GM23248 (cell line): ENCODE measurements at places on chromosomes 5 and 9. TPM values are rescaled to one million over a fixed set of nuclear protein-coding genes. Genes with fewer than 3 reads are reported as not detected.

DNA sequence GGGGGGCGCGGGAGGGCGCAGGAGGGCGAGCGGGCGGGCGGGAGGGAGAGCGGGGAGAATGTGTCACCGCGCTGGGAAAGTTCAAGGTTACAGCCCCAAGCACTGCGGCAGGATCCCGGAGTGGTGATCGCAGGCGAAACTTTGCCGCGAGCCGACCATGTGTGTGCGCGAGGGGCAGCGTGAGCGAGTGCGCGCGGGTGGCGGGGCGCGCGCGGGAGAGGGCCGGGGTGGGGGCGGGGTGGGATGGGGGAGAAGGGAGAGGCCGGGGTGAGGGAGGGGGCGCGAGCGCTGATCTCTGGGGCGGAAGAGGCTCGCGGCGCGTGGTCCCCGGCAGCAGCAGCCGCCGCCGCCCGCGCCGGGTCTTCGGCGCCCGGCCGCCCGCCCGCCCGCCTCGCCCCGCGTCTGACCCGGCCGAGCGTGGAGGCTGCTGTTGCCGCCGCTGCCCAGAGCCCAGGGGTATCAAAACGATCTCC lies at the start of gene NFIB:
NFIB (minus strand) TSS at position 191 of the 473 bp plus-strand sequence. CDS start 630 bp downstream, outside the sequence.
- peak; percentile 77 for DNase-seq

DNA sequence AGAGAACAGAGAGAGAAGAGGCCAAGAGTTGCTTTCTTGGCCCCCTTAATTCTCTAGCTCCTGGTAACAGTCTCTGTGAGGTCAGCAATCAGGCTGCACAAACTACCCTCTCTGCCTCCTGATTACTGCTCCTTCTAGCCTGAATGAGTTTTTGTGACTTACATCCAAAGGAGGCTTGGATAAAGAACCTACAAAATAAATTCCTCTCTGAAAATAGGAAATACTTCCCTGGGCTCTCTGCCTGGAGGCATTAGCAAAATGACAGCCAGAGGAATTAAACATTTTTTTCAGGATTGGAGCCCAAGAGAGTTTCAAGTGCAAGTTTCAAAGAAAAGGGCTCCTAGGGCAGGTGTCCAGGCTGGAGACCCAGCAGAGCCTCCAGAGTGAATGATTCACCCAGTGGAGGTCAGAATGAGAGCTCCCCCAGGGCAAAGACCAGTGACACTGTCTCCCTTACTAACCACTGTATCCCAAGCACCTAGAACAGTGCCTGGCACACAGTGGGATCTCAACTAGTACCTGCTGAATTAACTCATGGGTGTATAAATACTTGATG lies 162.5 kb downstream of the SPOCK1 start:
- DNase-seq: no peak

- no peak for DNase-seq
Measured at GRCh38 chr5:131947445-131947844, 2.0 kb upstream of the MEIKIN start.

- DNase-seq: no peak
Measured at GRCh38 chr5:147687118-147687517, 95.4 kb downstream of the JAKMIP2 start.

DNA sequence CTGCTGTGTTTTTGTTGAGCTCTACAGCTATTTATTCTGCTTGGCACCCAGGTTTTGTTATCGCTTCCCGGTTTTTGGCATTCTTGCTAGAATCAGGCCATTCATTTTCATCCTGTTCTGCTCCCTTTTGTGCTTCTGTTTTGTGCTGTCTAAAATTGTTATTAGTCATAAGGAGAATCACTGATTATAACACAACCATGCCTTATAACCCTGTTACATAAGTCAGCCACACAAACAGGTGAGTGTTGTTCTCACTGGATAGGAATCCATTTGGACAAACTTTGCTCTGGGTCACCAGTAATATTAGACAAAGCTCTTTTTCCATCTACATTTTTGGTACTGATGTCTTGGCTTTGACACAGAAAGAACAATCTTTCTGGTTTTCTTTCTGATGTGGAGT lies 622.8 kb downstream of the PSAT1 start:
- DNase-seq: no peak

DNA sequence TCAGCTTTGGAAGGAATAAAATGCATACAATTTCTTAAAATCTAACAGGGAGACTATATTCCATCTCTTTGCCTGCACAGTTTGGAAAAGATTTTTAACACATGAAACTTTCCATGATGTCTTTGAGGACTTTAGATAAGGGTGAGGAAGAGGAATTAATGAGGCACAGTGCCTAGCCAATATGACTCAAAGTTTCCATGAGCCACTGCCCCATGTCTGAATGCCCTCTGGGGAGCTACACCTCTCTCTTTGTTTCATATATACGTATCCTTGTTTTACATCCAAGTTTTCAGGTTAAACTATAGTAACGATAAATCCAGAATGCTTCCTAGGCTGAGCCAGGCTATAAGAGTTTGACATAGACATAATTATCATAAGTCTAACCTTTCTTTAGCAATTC lies 349.3 kb upstream of the TLE4 start:
- peak; percentile 45 for DNase-seq

GRCh38 chr9:134455934-134456755 lies 129.9 kb downstream of the RXRA start:
- DNase-seq: peak; percentile 99

GRCh38 chr5:154408811-154409210 lies 37.0 kb upstream of the SAP30L start:
- DNase-seq: no peak

GRCh38 chr9:71515626-71516025 lies 252.7 kb downstream of the CEMIP2 start:
- DNase-seq: no peak

DNA sequence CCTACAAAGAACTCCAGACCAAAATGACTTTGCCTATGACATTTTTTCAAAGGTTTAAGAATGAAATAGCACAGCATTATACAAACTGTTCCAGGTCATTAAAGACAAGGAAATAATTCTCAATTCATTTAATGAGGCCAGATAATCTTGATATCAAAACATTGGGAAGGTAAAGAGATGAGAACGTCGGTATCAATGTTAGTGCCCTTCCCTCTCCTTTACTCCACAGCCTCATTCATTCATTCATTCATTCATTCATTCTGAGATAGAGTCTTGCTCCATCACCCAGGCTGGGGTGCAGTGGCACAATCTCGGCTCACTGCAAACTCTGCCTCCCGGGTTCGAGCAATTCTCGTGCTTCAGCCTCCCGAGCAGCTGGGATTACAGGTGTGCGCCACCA lies 64.0 kb downstream of the NACC2 start:
- no peak for DNase-seq

- DNase-seq: peak; percentile 68
Measured at GRCh38 chr9:125137200-125137599, 6.1 kb downstream of the SCAI start.

DNA sequence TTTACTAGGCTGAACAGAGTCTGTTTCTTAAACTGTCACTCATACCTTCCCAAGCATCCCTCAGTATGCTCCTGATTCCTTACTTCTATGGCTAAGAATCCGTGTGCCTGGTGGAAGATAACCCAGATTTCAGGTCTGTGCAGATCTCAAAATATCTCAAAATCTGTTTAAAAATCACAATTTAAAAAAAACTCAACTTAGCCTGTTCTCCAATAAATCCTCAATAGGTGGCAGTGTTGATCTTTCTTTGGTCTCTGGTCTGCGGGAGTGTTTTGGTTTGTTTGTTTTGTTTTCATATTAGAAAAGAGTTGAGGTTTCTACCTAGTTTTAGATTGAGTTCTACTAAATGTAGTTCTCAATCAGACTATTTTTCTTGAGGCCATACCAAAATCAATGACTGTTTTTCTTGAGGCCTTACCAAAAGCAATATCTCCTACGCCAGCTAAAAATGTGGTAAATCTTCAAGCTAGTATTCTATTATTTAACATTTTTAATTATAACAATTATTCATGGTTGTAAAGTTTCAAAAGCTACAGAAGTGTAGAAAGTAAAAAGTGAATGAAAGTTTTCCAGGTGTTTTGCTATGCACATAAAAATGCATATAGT lies 57.9 kb downstream of the TGFBR1 start:
- DNase-seq: peak; percentile 66

DNA sequence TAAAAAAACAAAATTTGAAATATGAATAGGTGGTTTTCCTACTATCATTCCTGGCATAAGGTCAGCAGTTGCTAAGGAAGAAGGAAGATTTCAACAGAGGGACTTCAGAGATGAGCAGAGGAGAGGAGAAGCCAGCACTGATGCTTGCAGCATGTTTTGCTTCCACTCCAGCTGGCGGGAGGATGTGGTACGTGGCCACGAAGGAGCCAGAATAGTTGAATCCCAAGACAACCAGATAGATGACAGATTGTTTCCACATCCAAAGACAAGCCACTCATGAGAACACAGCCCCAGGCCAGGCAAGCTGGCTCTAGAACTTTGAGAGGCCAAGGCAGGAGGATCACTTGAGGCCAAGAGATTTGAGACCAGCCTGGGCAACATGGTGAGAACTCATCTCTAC lies 15.1 kb downstream of the TIMD4 start:
- no peak for DNase-seq

DNA sequence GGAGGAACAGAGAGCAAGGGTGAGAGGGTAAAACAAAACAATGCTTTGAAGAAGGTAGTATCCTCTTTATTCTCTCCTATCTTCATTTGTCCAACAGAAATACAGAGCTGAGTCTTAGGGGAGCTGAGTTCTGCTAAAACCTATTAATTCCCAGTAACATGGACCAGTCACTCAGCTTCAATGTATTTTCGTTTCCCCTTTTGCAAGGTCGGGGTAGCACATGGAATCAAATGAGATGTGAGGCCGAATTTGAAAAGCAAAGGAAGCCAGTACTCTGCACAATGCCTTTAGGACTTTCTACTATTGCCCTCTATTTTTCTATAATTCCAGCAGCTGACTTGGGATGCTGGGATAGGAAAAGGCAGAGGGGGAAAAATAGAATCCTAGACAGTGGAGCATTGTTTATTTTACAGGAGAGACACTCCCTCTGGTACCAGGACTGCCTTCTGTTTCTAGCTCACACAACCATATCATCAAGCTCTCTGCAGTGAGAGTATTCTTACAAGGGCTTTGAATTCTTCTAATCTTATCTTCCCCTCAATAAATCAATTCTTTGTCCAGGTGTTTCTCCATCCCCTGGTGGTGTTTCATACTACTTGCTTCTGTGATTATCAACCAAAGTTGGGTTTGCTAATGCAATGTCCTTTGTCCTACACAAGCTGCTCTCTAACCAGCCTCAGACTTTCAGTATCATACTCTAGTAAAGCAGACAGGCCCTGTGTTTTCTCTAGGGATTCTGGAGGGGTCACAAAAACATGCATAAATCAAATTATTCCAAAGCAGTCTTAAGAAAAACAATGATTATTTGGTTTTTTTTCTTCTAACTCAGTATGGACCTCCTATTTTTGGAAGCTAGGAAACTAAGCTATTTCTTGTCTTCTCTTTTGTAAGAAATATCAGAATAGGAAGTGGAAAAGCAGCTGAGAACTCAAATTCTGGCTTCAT lies 341.5 kb downstream of the OSTF1 start:
- no peak for DNase-seq

GRCh38 chr5:179368126-179368805 lies 23.0 kb upstream of the ADAMTS2 start:
- DNase-seq: no peak

DNA sequence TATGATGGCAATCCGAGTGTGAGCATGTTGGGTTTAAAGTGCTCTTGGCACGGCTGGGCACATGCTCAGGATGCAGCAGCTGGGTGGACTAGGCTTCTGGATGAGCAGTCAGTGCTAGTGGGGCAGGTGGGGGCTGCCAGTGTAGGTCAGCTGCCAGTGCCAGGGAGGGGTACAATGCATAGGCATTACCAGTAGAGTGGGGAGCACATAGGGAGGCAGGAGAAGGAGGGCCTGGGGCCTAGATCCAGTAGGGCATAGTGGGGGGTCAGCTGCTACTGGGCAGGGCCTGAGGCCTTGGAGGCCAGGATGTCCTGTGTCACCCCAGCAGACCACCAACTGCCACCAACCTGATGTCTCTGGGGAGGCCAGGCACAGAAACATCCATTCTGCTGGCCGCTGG lies 24.2 kb downstream of the ACSL6 start:
- no peak for DNase-seq

- DNase-seq: no peak
Measured at GRCh38 chr9:137393176-137394150, 29.5 kb downstream of the EXD3 start.

GRCh38 chr5:41842777-41843176 lies 27.4 kb downstream of the OXCT1 start:
- DNase-seq: no peak

GRCh38 chr5:168020542-168021294 lies 270.7 kb upstream of the WWC1 start:
- DNase-seq: peak; percentile 40

DNA sequence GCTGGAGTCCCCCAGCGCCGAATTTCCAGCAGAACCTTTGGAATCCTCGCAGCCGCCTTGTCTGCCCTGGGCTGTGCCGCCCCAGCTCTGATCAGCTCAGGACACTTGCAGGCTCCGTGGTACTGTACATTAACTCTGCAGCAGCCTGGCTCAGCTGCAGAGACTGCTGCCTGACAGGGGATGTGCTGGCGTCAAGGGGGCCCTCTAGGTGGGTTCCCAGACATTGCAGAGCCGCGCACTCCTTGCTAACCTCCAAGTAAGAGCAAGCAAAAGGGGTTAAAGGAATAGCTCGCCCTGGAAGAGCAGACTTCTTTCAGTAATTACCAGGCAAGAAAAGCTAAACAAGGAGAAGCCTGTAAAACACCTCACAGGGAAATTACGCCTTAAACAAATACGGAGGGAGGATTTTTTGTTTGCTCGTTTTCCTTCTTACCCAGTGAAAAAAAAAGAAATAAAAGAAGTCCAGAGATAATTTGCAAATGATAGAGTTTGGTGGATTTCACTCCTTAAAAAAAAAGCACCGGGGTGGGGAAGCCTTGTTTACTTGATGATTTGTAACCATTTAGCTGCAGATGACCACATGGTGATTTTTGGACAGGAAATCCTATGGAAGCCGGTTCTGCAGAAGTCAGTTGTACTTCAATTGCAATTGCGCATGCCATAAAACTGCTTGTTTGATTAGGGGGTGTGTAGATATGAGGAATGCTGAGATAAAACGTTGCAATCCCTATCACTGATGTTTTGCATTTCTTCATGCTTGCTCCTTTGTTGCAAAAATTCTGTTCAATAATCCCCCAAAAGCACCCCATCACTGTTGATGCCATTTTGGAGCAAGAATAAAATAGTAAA lies 305.8 kb downstream of the PDE4D start:
- DNase-seq: peak; percentile 71

- DNase-seq: no peak
Measured at GRCh38 chr5:155293605-155294178, 280.1 kb downstream of the KIF4B start.

GRCh38 chr5:94017579-94017978 lies 276.2 kb upstream of the POU5F2 start:
- DNase-seq: peak; percentile 19

PCDHB10 gene
- 1.3 and 2.9 TPM in 2 replicates for total RNA-seq

COQ4 gene
- 29.1 and 46.8 TPM in 2 replicates for total RNA-seq

ANKRD18B gene
- 0.11 TPM in 1 of 2 replicates, not detected in the other for total RNA-seq

NFIB gene
- total RNA-seq: 3.4 and 5.3 TPM in 2 replicates

C5orf52 gene
- total RNA-seq: not detected in 2 replicates

LRRTM2 gene
- total RNA-seq: 0.11 and 0.38 TPM in 2 replicates

TMOD1 gene
- total RNA-seq: 1.3 TPM in 1 of 2 replicates, not detected in the other

LHX3 gene
- not detected in 2 replicates for total RNA-seq

KIAA0825 gene
- 4.6 and 7.0 TPM in 2 replicates for total RNA-seq

RNF180 gene
- 0.32 TPM in 1 of 2 replicates, not detected in the other for total RNA-seq

FAXDC2 gene
- total RNA-seq: 10.3 and 12.8 TPM in 2 replicates

GMCL2 gene
- not detected in 2 replicates for total RNA-seq
